ENCODE measurements at places on chromosomes 4 and X. TPM values are rescaled to one million over a fixed set of nuclear protein-coding genes. Genes with fewer than 3 reads are reported as not detected.

Gene CFAP99
- 0.06 TPM for polyA plus RNA-seq

Gene MAMLD1
- polyA plus RNA-seq = 2.9 TPM

Gene TMPRSS11E
- polyA plus RNA-seq = 2.2 TPM

Gene HPSE
- 1.2 TPM for polyA plus RNA-seq

Gene FAM133A
- polyA plus RNA-seq = 0.04 TPM

Gene TCEANC
- polyA plus RNA-seq = 1.6 TPM

Gene ZAR1
- polyA plus RNA-seq = not detected

Gene INPP4B
- 4.7 TPM for polyA plus RNA-seq

Gene CAMK2D
- polyA plus RNA-seq = 33.8 TPM

Gene PHKA2
- polyA plus RNA-seq = 14.7 TPM

Gene TMPRSS11D
- polyA plus RNA-seq = not detected

Gene TKTL1
- 0.19 TPM for polyA plus RNA-seq

Gene PAGE4
- not detected for polyA plus RNA-seq

Gene PPEF2
- not detected for polyA plus RNA-seq

DNA sequence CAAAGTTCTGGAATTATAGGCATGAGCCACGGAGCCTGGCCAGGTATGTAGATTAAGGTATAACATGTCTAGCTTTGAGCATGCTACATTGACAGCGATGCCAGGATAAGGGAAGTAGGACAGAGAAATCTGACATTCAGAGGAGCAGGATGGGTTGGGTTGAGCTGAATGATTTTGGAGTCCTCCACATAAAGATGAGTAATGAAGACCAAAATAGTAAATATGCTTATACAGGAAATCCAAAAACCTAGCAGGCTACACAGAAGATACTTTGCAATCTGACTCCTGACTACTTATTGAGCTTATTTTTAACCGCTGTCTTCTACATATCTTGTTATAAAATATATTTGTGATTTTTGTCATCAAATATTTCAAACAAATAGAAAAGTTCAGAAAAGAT lies 69.7 kb downstream of the PDGFC start:
- DNase-seq = no peak

DNA sequence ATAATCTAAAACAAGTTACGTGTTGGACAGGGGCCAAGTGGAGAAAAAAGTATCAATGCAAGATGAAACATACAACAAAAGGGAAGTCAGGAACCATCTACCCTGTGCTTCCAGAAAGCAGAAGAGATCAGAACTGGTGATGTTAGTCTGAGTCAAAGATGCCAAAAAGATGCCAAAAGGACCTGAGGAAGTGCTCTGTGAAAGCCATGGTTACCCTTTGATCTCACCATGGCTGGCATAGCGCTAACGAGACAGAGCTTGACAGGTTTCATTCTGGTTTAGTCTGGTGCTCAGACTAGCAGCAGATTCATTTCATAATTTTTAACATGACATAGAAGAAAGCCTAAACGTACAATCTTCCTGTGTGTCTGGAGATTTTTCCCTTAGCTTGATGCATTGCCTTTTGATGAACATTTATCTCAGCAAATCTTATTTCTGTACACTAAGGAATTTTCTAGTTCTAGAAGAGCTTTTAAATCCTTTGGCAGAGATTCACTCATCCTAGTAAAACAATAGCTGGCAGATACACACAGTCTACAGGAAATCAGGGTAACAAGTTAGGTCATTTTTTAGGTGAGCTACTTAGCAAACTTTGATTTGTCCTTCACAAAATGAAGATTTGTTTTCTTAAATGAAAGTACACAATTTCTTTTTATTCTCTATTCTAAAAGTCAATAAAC lies 87.7 kb downstream of the COL25A1 start:
- peak; percentile 33 for DNase-seq

DNA sequence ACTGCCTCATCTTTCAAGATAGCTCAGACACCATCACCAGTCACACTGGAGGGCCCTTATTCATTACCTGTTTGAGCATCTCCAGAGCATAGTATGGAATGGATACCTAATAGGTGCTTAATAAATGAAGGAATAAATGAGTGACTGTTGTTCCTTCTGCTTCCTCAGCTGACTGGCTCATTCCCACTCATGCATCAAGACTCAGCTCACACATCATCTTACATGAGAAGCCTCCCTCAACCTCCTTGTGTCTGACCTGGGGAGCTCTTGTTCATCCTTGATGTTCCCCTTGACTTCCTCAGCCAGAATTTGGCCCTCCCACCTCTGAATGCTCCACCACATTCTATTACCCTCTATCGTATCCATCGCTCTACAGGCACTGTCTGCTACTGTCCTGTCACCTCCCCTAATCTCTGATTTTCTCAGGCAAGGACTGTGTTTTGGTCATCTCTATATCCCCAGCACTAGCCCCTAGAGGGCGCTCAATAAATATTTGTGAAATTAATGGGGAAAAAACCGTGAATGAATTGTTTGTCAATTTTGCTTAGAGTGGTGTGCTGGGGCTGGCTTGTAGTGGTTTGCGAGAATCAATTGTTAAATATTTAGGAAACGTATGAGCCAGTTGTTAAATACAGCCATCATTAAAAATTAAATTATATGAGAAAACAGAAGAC lies 88.3 kb downstream of the NHSL2 start:
- no peak for DNase-seq

DNA sequence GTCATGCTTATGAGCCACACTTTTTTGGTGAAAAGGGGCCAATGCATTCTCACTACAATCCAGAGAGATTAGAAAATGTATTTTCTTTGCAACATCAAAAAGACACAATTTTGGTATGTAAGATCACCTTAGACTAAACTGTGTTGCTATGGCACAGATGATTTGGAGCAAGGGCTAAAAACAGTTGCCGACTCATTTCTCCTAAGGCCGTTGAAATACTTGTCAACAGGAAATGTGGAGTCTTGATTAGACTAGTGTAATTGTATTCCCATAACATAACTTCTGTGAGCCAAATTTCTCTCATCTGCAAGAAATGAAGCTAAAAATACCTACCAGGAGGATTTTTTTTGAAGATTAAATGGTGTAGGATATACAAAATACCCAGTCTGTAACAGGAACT lies 2547.7 kb downstream of the ARAP2 start:
- no peak for DNase-seq

DNA sequence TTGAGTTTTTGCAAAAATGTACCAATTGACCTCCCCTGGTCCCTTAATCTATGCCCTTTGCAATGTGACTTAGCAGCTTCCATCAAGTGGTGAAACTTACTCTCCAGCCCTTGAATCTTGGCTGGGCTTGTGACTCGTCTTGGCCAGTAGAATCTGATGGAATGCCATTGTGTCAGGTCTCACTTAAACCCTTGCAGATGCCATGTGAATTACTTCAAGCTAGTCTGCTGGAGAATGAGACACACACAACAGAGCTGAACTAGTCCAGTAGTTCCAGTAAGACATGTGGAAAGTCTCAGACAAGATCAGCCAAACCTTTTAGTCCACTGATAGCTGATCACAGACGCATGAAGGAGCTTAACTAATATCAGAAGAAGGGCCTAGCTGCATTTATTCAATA lies 567.8 kb upstream of the CPEB2 start:
- no peak for DNase-seq

- no peak for DNase-seq
These were observed 210.5 kb upstream of the NEIL3 start for GRCh38 chr4:177099211-177099610.

- DNase-seq = no peak
These were observed 1722.0 kb upstream of the TENM3 start for GRCh38 chr4:180521181-180521580.

DNA sequence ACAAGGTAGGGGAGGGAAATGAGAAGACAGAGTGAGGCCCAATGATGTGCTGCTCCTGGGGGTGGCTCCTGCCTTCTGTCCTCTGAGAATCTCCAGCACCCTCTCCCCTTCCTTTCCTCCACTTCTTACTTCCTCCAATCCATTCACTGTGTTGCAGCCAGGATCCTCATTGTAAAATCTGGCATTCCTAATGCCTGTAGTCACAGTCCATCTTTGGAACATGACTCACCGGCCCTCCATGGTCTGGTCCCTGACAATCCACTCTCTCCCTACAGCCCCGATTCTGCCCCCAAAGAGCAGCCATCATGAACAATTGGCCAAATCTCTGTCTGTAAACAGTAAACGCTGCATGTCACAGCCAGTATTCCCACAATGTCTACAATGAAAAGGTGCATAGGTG lies 72.9 kb downstream of the CLNK start:
- DNase-seq = no peak

- DNase-seq = no peak
These were observed 21.9 kb upstream of the SPON2 start for GRCh38 chr4:1194010-1194900.

GRCh38 chr4:183399616-183400015 lies 44.8 kb upstream of the CDKN2AIP start:
- DNase-seq = no peak

DNA sequence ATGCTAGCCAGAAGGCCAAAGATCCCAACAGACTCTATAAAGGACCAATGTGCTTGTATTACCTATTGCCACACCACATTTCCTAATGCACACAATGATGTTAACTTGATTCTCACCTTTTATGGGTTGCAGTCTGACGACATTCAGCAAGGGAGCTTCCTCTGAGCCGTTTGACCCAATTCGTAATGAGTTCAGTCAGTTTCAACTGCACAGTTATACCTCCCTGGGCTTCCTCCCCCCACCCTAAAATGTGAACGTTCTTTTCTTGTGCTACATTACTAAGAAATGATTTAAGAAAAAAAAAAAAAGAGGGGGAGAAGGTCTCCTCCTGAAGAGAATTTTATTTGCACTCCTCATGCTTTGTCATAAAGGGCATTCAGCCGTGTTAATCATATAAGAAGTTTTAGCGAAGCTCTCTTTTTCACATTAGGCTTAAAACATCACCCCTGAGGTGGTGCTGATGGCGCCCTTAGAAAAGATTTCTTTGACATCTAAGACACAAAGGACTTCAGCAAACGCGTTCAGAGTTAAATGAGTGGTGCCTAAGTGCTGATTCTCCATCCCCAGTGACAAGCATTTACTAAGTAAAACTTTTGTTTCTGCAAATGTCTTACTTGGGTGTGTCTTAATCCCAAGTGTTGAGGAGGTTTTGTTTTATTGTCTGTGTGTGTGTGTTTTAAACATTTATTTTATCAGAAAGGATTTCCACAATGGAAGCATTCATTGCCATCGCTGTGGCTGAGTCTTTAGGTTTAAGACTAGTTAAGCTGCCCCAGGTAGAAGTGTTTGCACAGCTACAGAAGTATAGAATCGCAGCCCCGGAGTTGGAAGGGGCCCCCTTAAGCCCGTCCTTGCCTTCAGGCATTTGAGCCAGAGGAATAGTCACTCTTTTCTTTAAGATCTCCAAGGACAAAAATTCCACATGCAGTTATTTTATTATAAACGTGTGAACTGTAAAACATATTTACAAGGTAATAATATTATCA lies 15.2 kb upstream of the GPC3 start:
- no peak for DNase-seq

GRCh38 chr4:41319553-41319952 lies 62.8 kb downstream of the UCHL1 start:
- no peak for DNase-seq

DNA sequence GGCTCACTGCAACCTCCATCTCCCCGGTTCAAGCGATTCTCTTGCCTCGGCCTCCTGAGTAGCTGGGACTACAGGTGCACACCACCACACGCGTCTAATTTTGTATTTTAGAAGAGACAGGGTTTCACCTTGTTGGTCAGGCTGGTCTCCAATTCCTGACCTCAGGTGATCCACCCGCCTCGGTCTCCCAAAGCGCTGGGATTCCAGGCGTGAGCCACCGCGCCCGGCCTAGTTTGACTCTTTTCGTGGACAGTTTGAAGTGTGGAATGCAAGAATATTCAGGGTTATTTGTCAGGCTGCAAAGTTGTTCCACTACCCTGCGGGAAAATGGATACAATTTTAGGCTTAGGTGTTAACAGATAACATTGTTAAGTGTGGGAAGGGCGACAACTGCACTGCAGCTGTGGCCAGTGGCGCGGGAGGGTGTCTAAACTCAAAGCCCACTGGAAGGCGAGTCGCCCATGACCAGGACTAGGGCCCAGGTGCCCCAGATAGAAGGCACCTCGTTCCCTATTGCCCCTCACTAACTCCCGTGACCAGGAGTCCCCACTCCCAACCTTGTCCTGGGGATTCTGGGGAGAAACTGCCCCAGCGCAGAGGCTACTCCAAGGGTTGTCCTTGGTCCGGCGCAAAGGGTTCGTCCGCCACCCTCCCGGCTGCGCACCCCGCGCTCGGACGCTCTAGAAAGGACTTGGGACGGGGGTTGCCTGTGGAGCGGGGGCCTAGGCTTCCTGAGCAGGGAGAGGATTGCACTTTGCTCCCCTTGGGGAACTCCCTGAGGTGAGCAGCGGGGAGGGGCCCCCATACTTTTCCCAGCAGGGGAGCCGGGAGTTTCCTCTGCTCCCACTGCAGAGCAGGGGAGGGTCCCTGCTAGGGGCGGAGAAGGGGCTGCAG lies 1.1 kb upstream of the CD99 start:
- DNase-seq = no peak

DNA sequence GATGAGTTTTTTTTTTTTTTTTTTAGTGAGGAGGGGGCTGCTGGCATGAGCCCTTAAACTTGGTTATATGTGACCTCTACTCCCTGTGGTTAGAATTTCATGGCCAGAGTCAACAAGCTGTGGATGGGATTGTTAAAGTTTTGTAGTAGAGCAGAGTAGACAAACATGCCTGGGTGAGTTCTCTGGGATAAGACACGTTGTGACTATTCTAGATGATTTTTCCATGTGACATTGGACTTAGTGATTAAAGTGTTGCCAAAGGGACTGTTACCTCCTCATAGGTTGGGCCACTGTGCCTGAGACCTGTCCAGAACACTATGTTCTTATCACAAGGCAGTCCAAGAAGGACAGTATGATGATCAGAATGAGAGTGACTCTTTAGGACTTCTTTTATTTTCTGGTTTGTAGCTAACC lies 28.8 kb upstream of the ALB start:
- DNase-seq = no peak

- no peak for DNase-seq
These were observed 2.3 kb upstream of the FOXP3 start for GRCh38 chrX:49266523-49267445.

DNA sequence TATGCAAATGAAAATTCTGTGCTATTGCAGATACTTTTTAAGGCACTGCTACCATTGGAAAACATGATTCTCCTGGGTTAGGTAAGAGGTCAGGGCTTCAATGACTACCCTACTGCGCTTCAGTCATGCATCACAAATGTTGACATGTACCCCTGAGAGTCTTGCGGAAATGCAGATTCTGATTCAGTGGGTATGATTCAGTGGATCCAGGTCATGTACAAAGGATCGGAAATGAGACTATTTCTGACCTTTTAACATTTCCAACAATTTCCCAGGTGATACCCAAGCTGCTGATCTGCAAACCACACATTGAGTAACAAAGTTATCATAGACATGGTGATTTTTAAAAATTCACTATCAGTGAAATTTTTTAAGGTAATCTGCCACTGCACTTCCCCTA lies 62.6 kb downstream of the DDX53 start:
- no peak for DNase-seq

DNA sequence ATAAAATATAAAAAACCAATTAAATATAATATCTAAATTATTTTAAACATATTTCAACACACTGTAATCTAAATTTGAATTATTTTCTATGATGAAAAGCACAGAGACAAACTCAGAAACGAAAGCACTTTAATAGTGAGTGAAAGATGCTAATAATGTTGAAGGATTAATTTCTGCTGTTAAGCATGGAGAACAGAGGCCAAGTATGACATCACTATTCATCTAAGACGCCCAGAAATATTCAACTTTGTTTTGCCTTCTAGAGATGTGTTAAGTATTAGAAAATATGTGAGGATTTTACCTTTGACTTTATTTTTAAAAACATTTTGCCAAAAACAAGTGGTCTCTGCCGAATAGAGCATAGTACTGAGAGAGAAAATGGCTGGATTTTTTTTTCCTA lies 19.3 kb downstream of the ARHGEF6 start:
- no peak for DNase-seq

Measured in urinary bladder (tissue), 4 donors.